ENCODE measurements at places on chromosomes 1 and 21.

GRCh38 chr1:37184789-37185188, 150.5 kb upstream of the GRIK3 start:
- DNase-seq: no peak

DNA sequence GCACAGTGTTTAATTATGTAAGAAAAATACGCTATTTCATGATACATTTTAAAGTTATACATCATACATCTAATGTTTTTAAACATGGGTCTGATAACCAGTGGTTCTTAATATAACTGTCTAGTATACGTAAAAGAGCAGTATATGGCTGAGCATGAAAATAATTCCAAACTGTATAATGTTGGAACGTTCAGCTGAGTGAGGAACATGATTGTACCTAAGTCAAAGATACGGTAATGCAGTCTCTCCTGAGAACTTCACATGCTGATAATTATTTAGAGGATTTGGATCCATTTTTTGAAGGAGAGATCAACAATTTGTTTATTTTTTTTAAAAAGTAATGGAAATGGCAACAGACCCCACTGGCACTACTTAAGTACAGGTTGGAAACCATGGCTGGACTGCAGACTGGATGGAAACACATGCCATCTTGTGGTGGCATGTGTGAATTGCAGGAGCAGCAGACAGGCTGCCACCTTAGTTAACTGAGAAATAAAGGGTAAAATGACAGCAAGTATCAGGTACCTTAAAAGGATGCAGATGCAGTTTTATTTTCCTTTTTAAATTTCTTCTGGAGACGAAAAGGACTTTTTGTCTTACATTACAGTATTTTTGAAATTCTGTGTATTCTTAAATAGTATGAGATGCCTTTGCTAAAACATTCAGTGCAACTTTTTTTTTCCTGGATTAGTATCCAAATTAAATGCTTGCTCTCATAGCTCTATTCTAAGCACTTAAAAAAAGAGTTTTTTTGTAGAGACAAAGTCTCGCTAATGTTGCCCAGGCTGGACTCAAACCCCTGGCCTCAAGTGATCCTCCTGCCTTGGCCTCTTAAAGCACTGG, 73.8 kb downstream of the MTR start:
- no peak for DNase-seq

DNA sequence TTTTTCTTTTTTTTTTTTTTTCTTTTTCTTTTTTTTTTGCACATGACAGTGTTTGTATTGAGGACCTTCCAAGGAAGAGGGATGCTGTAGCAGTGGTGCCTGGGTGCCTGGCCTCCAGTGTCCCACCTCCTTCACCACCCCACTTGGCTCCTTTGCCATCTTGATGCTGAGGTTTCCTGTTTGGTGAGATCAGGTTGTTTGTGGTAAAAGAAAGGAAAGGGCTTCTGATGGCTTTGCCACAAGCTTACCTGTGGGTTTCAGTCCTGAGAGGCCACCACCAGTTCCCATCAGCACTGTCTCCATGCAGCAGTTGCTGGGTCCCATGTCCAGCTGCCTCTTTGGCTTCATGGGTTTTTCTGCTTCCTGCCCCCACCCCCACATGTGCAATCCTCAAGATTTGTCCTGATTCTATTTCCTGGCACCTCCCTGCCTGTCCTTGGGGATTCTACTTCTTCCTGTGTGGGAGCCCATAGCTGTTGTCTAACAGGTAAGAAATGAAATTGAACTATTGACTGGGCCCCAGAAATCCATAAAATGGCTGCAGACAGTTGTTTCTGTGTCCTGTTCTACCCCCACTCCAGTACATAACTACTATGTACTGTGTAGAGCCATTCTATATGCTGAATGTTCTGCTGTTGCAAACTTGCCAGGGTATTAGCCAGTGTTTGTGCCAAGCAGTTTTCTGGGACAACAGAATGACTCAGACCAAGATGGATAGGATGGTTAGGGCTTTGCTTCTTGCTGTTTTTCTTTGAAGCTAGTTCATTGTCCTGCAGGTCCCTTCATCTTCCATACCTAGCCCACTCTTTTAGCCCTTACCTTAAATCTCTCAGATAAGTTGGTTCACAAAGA, 4.2 kb upstream of the CCDC28B start:
- DNase-seq: no peak

DNA sequence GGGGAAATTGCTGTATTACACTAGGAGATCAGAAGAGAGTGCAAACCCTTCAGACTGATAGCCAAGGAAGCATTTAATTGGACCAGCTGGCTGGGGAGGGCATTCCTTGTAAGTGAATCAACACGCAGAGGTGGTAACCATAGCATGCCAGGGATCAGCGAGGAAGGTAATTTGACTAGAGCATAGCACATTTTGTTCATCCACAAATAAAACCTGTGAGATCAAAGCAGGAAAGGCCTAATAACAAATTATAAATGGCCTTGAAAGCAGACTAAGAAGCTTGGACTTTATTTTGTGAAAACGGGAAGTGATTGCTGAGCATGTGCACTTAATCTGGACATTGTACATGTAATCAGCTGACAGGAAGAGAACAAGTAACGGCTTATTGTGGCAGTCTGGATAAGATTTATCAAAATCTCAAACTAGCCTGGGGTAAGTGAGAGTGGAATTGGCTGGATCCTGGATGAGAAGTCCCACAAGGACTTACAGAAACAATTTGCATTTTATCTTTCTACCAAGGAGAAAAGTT, 11.7 kb upstream of the CD55 start:
- no peak for DNase-seq

DNA sequence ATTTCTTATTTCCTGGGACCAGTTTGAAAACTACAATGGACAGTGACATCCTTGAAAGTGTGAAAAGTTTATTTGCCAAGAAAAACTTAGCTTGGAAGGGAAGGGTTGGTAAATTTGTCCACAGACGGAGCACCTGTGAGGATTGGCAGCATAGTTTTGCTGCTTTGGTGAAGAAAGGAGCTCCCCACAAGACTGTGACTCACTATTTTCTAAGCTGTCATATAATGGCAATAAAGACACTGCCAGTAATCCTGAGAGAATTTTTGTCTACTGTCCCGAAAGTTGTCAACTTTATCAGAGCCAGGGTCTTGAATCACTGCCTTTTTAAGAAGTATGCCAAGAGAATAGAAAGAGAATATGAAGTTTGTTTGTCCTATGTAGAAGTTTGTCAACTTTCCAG, 230.8 kb downstream of the NEGR1 start:
- DNase-seq: no peak

All from frontal cortex (tissue), 4 donors.